ENCODE measurements at places on chromosomes 7 and 10.

DNA sequence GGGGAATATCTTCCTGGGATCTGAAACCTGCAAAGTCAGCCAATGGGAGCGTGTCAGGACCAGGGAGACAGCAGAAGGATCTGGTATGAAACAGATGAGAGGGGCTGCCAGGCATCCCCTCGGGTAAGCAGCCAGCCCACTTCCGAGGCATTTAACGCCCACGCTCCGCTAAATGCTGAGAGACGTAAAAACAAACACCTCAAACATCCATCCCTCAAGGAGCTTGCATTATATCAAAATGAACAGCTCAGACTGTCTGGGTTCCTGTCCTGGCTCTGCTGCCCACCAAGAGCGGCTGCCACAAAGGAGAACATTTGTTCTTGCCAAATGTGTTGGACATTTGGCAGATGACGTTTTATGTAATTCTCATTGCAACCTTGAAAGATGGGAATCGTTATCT is 7.0 kb upstream of the SERPINE1 start:
- DNase-seq: no peak

- no peak for DNase-seq
Observed at GRCh38 chr7:139230484-139230773, 608 bp upstream of the UBN2 start.

DNA sequence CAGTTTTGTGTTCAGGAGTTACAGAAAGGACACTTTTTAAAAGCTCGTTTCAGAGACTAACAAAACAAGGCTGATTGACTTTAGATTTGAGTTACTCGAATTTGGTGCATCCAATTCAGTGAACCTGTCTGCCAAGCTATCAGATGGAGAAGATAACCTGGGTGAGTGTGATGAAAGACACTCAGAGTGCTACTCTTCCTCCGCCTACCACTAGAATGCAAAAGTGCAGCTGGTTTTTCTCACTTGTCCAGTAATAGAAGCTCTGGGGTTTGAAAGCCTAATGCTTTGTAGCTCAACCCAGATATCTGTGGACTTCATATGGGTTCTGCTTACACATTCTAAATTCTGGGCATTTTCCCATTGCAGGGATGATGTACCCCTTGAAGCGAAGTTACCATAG is 82.8 kb upstream of the NPY start:
- no peak for DNase-seq

DNA sequence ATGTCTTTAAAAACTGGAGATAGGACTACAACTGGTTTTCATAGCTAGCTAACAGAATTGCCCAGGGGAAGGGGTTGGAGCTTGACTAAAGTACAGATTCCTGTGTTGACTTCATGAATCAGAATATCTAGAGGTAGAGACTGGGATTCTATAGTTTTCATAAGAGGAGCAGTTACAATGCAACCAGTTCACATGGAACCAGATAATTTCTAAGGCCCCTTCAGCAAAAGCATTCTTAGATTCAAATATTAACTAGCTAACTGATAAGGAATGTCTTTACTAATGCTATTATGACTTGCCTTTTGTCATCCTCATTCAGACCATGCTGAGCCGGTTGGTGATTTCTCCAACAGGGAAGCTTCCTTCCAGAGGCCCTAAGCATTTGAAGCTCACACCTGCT is 5.7 kb downstream of the WEE2 start:
- DNase-seq: no peak

GRCh38 chr7:108251700-108252099 is 121.5 kb upstream of the LAMB4 start:
- no peak for DNase-seq

DNA sequence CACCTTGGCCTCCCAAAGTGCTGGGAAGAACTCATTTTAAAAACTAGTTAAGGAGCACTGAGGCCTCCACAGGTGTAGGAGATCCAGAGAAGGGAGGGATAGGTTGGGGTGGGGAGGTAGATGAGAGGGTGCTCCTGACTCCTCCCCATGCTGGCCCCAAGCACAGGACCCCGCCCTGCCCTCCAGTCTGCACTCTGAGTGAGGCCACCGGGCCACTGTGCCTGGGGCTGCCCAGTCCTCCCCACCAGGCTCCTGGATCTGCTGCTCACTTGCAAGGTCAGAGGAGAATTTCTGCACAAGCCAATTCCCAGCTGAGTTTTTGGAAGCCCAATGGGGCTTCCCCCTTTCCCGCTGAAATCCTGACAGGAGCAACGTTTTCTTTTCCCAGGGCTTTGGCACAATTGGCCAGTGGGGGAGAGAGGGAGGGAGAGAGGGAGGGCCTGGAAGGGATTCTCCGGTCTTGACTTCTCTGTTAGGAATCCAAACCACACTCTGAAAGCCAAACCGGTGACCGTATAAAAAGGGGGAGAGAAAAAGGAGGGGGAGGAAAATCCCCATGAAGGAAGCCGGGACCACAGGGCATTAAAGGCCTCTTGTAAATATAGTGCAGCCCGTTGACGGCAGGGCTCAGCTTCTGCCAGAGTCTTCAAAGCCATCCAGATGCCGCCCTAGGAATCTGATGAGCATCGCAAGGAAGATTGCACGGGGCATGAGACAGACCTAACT is 116.2 kb downstream of the SH3PXD2A start:
- no peak for DNase-seq

- no peak for DNase-seq
Observed at GRCh38 chr10:132900211-132900756, 42.1 kb downstream of the CFAP46 start.

- DNase-seq: no peak
Observed at GRCh38 chr10:69160809-69161241, 19.2 kb upstream of the SUPV3L1 start.

DNA sequence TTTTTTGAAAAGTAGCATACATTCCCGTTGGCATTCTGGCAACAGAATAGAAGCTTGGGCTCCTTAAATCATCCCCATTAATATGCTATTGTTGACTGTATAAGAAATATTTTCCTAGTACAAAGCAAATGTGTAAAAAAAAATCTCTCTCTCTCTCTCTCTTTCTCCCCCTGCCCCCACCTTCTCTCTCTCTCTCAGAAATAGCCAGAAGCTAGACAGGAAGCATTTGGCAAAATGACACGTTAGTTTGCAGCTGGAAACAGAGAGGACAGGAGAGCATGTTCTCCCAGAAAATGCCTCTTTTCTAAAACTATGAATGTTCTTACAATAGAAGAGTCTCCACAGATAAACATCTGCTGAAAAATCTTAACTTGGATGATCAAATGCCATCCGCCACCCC is 59.6 kb upstream of the AKR1E2 start:
- DNase-seq: no peak

GRCh38 chr10:129780198-129780597 is 183.9 kb downstream of the EBF3 start:
- no peak for DNase-seq

DNA sequence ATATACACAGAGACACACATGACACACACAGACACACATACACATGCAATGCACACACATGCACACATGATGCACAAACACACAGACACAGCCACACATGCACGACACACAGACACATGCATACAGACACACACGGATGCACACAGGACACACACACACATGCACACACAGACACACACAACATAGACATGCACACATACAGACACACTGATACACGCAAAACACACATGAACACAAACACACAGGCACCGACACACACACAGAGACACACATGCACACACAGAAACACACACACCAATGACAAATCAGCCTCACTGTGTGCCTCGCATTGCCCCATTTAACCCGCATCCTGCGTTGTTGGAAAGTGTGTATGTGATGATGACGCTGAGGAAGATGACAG is 232.4 kb downstream of the ADARB2 start:
- no peak for DNase-seq

GRCh38 chr10:807958-808353 is 118.5 kb upstream of the DIP2C start:
- no peak for DNase-seq

GRCh38 chr7:49483142-49483541 is 290.3 kb upstream of the VWC2 start:
- DNase-seq: no peak

All from activated T-cell treated with anti-CD3 and anti-CD28 coated beads, Interleukin-2, amount 50 U/mL, for 48 hours (primary cell).